Activated naive CD4-positive, alpha-beta T cell treated with anti-CD3 and anti-CD28 coated beads, Interleukin-2, amount 50 U/mL, for 16 hours (primary cell): ENCODE measurements at places on chromosomes 1 and 21.

GRCh38 chr1:114828251-114828650 is 26.4 kb upstream of the SYCP1 start:
- DNase-seq, result no peak

DNA sequence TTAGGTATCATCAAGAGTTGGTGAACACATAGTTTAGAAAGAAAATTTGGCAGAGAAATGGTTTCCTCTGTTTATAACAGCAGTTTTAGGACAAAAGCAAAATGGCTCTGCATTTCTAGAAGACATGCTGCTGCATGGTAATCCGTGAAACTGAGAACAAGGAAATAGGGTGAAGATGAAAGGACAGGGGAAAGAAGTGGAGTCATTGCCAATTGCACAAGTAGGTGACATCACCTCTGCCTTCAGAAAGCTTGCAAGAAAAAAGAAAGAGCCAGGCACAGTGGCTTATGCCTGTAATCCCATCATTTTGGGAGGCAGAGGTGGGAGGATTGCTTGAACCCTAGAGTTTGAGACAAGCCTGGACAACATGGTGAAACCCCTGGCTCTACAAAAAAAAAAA is 217.6 kb downstream of the LMX1A start:
- DNase-seq, result no peak

DNA sequence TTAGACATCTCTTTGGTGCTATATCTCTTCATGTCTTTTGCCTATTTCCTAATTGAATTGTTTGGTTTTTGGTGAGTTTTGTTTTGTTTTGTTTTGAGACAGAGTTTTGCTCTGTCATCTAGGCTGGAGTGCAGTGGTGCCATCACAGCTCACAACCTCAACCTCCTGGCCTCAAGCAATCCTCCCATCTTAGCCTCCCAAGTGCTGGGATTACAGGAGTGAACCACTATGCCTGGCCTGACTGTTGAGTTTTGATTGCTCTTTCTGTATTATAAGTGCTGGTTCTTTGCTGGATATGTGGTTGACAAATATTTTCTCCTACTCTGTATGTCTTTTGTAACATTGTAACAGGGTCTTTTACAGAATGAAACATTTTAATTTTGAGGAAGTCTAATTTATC is 38.0 kb downstream of the NAV1 start:
- no peak for DNase-seq

DNA sequence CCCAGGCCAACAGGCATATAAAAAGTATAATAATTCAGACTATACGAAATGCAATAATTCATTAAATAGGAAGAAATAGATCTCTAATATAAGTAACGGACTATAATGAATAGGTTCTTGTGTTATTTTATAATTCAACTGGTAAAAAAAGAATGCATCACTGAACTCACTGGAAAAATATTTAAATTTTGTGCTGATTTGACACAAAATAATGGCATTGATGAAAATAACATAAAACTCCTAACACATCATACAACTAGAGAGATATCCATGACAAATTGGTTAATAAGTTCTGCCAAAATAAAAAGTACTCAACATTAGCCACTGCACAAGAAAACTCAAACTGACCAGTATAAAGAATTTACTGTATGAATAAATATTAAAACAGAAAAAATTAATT is 57.1 kb upstream of the RAB4A start:
- no peak for DNase-seq

GRCh38 chr1:246106342-246106763 is 400.7 kb downstream of the SMYD3 start:
- DNase-seq, result no peak

DNA sequence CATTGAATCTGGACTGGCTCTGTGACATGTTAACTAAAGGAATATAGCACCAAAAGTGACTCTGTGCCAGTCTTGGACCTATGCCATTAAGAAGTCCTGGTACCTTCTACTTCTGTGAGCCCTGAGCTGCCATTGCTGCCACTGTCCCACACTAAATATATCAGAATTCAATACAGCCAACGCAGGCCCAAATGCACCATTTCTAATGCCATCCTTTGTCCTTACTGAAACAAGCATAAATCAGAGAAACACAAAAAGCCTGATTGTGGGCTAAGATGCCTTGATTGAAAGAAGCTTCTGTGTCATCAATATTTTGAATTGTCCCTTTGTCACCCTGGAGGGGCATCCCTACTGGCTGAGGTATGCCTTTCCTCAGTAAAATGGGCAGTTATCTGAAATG is 66.9 kb upstream of the NEK2 start:
- no peak for DNase-seq

DNA sequence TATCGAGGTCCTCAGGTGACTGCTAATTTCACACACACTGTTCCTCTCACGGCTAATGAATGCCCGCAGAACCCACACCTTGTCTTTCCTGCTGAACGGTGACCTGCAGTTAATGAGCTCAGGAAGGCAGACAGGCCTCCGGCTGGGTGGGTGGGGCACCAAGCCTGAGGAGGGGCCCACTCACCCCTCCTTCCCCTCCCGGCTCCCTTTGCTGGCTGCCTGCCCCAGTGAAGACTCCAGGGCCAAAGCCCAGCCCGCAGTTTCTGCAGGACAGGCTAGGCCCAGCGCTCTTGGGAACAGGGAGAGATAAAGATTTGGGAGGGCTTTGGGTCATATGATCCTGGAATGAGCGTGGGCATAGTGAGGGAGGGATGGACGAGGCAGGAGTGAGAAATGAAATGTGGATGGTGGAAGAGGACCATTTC is 26.4 kb downstream of the FOXO6 start:
- no peak for DNase-seq

DNA sequence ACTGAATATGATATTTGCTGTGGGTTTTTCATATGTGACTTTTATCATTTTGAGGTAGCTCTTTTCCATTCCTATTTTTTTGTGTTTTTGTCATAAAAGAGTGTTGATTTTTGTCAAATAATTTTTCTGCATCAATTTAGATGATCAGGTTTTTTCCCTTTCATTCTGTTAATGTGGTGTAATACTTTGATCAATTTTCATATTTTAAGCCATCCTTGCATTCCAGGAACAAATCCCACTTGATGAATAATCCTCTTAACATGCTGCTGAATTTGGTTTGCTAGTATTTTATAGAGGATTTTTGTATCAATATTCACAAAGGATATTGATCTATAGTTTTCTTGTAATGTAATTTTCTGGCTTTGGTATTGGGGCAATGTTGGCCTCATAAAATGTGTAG is 25.5 kb upstream of the C1orf53 start:
- no peak for DNase-seq

DNA sequence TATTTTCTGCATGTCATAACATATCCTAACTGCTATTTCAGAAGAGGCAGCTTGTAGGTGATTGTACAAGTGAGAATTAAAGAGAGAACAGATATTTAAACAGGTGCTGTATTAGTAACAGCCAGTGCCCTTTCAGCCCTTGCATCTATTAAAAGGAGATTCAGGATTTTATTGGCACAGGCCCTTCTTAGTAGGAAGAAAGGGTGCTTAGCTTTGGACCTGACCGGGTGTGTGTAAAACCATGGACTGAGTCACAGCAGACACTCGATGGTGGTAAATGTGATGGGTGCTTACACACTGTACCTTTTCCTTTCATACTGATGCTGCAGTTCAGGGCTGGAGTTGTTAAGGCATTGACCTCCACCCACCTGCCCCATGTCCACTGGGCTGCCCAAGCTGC is 12.7 kb upstream of the CD101 start:
- no peak for DNase-seq

DNA sequence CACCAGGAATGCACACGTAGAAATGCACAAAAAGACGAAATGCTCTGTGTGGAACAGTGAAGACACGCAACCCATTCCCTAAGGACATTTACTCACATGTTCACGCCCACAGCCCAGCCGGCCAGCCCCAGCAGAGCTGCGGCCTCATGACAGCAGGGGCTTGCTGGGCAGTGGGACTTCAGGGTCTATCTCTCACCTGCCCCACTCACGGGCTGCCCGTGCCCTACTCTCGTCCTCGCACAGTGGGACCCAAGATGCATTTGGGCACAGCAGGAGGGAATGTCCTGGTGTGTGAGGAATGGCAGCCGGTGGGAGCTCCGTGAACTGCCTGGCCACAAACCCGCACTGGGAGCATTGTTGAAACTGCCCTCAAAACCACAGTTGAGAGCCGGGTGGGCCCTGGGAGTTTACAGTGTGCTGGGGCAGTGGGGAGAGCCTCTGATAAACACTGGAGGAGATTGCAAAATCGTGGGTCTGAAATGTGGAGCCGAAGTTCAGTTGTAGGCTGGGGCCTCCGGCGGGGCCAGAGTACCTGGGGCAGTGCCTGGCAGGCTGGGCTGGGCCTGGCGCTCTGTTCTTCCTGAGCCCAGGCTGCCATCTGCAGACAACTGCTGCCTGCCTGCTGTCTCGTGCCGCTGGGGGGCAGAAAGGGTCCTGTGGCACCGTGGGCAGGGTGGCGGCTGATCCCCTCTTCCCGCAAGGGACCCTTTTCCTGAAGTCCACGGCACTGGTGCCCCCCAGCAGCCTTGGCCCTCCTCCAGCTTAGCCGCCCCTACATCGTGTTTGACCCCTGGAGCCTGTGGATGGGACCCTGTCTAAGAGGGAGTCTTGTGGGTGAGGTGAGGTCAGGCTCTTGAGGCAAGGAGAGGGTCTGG is 20.7 kb upstream of the POFUT2 start:
- peak; percentile 8 for DNase-seq

GRCh38 chr1:160781186-160781766 is 14.7 kb upstream of the LY9 start:
- DNase-seq, result no peak

DNA sequence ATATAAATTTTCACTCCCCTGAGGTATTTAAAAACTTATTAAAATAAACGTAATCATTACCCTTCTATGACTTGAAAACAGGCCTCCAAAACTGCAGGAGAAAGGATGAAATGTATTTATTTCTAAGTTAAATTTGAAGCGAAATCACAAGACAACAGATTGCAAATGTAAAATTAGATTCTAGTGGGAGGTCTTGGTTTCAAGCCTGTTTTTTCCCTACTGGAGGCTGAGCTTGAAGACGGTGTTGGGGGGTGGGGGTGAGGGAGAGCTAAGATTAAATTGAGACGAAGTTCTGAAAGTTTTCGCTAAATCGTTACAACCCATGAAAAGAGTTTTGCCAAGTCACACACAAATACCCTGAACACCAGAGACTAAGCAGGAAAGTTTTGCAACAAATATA is 68.2 kb downstream of the TIAM1 start:
- DNase-seq, result no peak

- DNase-seq, result no peak
These were observed 18.1 kb upstream of the SLC26A9 start for GRCh38 chr1:205961405-205961804.

DNA sequence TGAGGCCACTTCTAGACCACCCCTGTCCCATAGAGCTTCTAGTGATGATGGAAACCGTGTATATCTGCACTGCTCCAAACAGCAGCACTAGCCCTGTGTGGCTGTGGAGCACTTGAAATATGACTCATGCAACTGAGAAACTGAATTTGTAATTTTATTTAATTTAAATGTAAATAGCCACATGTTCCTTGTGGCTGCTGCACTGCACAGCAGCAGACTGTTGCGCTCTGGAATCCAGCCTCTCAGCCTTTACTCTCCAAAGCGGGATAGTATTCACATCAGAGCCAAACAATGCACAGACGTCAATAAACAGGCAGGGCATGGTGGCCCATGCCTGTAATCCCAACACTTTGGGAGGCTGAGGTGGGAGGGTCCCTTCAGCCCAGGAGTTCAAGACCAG is 12.0 kb downstream of the CAPN2 start:
- no peak for DNase-seq

DNA sequence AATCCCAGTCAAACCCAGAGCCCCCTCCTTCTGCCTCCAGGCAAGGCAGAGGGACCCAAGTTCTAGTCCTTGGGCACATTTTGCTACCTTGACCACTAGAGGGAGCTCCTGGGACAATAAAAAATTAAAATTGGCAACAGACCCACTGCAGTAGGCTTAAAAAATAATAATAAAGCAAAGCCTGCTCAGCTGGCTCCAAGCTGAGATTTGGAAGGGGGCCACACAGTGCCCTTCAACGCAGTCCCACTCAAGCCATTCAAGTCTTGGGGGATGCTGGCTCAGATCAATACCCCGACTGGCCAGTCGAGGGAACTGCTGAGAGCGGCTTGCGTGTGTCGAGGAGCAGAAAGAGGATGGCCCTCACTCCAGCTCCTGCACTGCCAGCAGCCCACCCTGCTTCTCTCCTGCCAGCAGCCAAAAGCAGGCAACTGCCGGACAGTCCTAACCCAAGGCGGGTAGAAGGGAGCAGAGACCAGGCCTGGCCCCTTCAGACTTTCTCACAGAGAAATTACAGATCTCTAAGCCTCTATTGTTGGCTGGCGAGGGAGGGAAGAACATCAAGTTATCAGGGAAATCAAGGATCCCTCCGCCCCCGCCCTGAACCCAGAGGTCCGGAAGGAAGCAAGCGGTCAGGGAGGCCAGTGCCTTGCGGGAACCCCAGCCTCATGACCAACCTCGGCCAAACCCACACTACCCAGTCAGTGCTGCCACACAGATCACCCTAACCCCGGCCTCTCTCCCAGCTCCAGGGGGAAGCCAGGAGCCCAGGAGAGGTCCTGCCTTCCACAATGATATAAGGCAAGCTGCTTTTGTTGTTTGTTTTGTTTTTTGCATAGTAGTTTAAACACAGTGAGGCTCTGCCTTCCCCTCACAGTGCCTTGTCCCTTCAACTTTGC is 4.9 kb upstream of the ALDH4A1 start:
- peak; percentile 55 for DNase-seq

DNA sequence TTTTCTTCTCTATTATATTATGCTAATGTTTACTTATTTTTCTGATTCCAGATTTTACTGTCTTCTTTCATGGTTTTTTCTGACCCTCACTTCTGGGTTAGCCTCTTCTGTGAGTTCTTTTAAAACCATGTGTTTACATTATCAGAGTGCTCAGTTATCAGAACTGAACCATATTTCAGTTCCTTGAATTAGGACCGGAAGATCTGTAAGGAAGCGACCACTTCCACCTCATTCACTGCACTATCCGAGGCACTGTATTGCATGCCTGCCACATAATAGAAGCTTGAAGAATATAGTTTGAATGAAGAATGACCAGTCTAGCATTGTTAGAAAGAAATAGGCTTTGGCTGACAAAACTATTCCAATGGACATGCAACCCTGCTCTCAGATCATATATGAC is 281.0 kb upstream of the DEPDC1 start:
- no peak for DNase-seq

- no peak for DNase-seq
These were observed 59.8 kb upstream of the MUTYH start for GRCh38 chr1:45400049-45400448.

DNA sequence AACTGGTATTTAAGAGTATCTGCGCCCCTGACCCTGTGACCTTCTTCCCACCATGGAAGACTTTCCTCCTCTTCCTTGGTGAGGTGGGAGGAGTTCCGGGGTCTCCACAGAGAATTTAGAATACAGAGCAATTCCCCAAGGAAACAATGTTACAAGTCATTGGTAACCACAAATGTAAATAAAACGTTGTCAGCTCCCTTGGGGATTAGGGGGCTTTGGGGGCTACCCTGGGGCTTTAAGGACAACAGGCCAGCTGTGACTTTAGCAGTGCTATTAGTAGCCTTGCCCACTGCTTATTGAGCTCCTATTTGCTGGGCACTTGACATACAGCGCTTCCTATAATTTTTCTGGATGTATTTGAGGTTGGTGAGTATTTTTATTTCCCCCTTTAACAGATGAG is 69.0 kb downstream of the IGSF21 start:
- no peak for DNase-seq
